Liver (tissue), 10 donors: ENCODE measurements at places on chromosomes 3 and 15. TPM values are rescaled to one million over a fixed set of nuclear protein-coding genes. Genes with fewer than 3 reads are reported as not detected.

SCN5A gene
- not detected for total RNA-seq

- DNase-seq, result no peak
Measured at GRCh38 chr3:170642882-170643601, 57.2 kb upstream of the SLC7A14 start.

GRCh38 chr3:44076221-44076829 is 165.4 kb upstream of the TOPAZ1 start:
- DNase-seq, result no peak

- no peak for DNase-seq
Measured at GRCh38 chr3:29949940-29950616, 656.3 kb upstream of the TGFBR2 start.
